ENCODE measurements at places on chromosomes 5 and 9.

DNA sequence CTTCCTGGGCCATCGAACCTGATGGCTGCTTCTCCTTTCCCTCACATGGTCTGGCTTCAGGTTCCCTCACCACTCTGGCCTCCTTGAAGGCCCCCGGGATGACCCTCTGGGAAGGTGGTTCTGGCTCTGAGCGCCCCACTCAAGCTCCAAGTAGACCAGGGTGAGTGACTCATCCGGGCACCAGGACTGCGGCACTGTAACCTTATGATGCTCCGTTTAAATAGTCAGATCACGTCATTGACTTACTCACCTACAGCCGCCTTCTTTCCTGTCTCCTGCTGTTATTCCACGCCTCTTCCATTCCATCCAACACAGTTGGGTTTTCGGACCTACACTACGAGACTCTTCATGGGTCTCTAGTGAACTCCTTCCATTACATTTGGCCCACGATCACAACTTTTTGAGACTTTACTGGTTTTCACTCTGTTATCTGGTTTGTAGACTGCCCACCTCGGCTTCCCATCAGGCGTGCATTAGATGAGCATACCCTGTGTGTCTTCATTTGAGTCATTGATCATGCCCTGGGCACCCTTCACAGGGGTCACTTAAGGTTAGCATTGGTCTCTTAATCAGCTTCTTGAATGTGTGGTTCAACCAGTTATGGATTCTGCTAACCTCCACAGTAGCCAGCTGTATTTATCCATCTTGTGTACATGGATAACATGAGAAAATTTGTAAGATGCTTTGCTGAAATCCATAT lies 138.8 kb upstream of the LMX1B start:
- no peak for DNase-seq

DNA sequence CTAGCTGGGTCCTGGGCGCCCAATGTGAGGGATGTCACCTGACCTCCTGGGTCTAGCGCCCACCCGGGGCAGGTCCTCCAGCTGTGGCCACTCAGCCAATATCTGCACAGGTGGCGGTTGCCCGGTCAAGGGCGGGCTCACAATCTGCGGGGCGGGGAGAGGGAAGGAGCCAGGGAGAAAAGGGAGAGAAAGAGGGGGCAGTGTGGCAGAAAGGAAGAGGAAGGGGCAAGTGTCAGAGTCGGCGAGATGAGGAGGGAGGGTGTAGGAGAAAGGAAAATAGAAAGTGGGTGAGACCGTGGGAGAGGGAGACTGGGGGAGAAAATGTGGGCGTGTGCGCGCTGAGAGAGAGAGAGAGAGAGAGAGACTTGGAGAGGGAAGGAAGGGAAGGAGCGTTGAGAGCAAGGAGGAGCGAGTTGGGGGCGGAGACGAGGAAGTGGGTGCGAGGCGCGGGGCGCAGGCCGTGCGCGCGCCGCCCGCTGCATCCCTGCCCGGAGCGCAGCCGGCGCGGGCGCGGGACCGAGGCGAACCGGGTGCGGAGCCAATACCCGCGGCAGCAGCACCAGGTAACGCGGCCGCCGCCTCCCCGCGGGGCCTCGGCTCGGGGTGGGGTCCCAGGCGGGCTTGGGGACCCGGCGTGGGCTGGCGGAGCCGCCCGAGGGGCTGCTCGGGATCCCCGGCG lies at the start of gene HRH2:
Gene HRH2 (plus strand): TSS at position 479 of the 679 bp plus-strand sequence. CDS start 25,163 bp downstream, outside the sequence.
- peak; percentile 70 for DNase-seq

DNA sequence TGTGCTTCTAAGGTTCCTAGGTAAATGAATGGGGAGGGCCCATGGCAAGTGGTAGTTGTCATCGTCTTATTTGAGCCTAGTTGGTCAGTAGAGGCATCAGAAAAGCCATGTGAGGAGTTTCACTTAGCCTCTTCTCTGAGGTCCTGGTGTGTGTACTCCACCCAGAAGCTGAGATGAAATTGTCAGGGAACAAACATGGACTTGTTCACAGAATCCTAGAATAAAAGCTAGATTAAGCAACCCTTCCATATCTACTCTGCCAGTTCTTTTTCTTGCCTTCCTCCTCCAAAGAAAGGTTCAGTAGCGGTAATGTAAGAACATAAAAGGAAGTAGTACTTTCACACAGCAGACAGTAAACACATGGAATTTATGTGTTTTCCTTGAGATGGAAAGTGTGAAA lies 70.4 kb downstream of the ARHGAP26 start:
- no peak for DNase-seq

DNA sequence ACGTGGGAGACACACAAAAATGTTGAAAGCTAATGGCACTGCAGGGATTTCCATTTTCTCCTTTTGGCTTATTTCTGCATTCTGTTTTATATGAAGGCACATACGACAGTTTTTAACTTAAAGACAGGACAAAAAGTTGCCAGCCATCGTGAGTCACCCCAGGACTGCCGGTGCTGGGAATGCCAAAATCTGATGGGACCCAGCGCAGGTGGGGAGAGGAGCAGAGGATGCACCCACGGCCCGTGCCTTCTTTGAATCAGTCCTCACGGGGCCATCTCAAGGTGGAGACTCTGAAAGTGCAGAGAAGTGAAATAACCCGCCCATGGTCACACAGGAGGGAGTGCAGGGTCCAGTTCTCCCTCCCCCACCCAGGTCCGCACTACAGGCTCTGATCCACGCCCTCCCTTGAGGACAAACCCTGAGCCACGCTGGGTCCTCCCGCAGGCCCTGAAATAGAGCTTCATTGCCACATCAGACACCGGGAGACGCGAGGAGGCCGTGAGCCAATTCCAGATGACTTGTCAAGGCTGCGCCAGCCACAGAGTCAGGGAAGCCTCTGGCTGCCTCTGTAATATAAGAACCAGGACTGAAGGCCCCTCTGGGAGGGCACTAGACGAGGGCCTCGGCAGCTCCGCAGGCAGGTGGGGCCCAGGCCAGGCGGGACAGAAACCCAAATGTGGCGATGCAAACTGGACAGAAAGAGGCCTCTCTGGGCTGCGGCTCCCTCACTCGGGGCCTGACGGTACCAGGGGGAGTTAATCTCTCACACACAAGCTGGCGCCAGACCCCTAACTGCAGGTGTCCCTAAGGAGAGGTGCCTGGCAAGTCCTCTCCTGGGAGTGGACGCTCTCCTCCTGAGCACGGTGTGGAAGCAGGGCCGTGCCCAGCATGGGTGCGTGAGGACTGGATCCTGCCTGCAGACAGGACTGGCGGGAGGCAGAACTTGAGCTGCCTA lies 22.9 kb downstream of the ADAMTS2 start:
- DNase-seq = no peak

GRCh38 chr5:43038496-43038989 lies 1.6 kb downstream of the ANXA2R start:
- DNase-seq = peak; percentile 40

GRCh38 chr9:131366761-131367401 lies 27.0 kb upstream of the PRRC2B start:
- DNase-seq = no peak

DNA sequence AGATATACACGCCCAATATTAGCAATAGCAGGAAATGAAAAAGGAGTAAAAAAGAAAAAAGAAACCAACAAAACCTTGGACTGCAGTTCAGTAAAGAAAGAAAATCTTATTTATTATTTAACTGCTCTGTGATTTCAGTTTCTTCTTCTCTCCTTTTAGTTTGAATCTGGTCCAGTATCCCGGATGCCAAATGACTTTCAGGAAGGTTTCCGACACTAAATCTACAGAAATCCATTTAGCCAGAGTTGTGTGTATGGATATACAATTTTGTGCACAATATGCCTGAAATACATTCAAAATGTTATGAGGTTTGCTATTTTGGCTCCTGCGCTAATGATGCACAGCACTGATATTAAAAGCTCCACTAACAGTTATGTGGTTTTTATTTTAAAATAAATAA lies 64.5 kb downstream of the FBXL7 start:
- DNase-seq = no peak

- no peak for DNase-seq
Observed at GRCh38 chr9:136354592-136355085, 8.9 kb downstream of the DNLZ start.

DNA sequence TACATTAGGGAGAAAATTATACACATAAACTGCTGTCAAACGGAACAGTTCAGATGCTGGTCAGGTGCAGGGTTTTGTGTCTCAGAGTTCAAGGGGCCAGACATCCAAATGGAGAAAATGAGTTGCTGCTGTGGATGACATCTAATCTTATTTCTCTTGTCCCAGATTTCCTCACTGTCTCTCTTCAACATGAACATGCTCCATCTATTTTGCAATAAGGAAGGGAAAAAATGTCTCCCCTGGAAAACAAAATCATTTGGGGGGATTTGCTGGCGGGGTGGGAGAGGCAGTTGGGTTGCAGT lies 51.2 kb downstream of the SHB start:
- no peak for DNase-seq

Data from activated CD4-positive, alpha-beta T cell treated with anti-CD3 and anti-CD28 coated beads for 48 hours (primary cell).